ENCODE measurements at places on chromosomes 5 and 9.

DNA sequence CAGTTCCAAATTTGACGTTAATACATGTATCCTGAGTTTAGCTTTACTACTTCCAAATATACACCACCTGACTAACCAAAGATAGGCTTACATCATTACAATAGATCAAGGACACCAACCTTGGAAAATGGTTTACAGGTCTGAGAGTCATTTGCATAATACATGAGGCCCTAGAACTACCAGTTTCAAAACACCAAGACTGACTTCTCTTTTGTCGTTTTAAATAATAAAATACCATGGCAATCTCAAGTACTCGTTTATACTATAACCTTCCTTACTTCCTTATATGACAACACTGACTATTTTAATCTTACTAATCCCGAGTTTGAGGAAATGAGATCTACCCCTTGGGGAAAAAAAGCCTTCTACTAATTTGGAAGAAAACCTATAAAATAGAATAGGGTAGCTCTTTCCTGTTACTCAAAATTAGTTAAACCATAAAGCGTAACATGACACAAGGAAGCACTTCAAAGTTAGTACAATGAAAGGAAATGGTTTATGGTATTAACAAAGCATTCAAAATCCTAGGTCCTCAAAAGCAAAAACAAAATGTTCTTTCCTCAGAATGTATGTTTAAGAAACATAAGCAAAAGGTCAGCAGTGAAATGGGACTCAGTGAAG lies 42.1 kb downstream of the UBQLN1 start:
- no peak for DNase-seq

DNA sequence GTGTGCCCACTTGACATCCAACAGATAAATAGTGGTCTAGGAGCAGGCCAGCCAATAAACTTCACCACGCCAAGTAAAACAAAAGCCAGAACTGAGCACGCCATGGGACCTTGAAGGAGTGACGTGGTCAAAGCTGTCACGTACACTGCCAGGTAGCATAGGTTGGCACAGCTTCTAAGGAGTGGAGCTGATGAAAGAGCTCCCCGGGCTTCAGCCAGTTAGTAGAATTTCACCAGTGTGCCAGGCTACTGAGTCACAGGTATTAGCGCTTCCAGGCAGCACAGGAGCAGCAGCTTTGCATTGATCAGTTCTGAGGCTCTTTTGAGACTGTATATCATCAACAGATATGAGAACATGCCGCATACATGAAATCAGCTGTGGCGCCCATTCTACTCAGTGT lies 19.4 kb downstream of the VLDLR start:
- no peak for DNase-seq

- peak; percentile 93 for DNase-seq
Measured at GRCh38 chr5:611731-612486, at the start of gene CEP72. TSS of gene CEP72 (plus strand) at chr5:612340. CDS start at chr5:612362, 22 bp downstream.

DNA sequence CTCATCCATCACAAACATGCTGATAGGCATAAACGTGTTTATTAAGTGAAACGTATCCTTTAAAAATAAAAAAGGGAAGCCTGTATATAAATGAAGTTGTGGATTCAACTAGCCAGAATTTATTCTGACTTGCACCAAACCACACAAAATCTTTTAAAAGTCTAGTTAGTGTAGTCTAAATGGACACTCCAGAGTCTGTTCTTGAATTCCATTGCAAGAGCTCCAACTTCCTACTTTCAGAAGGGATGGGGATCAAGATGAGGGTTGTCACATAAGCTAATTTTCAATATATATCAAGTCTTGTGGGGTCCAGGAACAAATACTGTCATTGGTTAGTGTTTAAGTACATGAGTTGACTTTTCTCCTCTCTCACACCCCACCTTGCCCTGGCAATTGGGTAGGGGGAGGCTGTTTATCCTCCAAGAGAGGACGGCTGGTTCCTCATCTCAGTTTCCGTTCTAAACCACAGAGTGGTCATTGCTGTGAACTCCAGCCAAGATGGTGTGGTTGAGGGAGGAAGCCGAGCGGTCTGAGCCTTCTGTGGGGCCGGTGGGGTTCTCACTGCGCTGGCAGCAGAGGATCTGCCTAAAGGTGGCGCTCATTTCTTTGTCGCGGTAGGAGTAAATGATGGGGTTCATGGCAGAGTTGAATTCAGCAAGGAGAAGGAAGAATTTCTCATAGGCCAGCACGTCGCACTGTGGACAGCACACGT lies 163.2 kb downstream of the LPAR1 start:
- no peak for DNase-seq

DNA sequence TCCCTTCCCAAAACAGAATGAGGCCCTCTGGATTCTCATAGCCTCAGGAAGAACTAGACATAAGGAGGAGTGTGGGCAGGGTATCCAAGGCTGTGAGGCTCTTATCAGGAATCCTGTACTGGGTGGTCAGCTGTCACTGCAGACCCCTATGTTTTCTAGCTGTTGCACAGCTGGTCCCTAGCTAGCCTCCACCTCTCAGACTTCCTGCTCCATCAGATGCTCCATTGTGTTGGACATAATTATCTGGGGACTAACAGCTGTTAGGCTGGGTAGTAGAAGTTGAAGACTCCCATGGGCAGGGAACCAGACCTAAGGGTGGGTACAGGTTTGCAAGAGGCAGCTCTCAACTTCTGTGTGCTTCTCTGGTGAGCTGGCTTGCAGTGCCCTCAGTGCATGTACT lies 18.4 kb downstream of the FAM219A start:
- DNase-seq: no peak

- no peak for DNase-seq
Measured at GRCh38 chr5:73856997-73857396, 231.0 kb downstream of the ARHGEF28 start.

- DNase-seq: no peak
Measured at GRCh38 chr9:77841739-77842386, 189.7 kb downstream of the GNAQ start.

DNA sequence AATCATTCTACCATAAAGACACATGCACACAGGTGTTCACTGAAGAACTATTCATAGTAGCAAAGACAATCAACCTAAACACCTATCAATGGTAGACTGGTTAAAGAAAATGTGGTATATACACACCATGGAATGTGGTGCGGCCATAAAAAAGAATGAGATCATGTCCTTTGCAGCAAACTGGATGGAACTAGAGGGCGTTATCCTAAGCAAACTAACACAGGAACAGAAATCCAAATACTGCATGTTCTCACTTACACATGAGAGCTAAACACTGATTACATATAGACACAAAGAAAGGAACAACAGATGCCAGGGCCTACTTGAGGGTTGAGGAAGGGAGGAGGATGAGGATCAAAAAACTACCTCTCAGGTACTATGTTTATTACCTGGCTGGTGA lies 103.8 kb downstream of the DRD1 start:
- DNase-seq: no peak

- no peak for DNase-seq
Measured at GRCh38 chr9:115165233-115165632, 47.3 kb upstream of the TNC start.

- DNase-seq: no peak
Measured at GRCh38 chr5:68332080-68332451, 116.5 kb downstream of the PIK3R1 start.

Measured in T47D (cell line).